ENCODE measurements at places on chromosomes 1 and 21.

DNA sequence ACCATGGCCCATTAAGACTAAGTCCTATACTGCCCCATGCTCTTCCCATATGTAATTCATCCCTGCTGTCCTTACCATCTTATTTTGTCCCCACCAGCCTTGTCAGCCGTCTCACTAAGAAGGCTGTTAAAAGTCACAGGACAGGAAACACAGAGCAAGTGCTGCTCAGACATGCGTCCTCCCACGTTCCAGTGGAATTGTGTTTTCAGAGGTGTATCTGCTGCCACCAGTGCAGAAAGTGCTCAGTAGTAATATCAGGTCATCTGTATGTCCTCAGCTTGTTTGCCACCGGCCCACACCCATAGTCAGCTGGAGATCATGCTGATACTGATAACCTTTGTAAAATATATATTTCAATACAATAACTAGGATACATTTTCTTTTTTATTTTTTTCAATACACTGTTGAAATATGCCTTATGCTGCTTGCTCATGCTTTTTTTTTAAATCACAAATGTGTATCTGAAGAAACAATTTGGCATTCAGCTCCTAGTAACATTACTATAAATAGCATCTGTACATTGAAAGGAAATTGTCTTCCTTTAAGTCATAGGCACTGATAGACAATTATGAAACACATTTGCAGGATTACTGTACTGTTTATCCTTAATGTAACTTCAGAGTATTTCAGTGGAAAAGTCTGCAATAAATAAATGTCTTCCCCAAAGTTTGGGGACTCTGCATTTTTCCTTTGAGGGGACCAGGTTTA lies 156.9 kb downstream of the EDEM3 start:
- H3K4me3 ChIP-seq, result no peak overlapping the region
- H3K27ac ChIP-seq, result no peak overlapping the region
- peaks cover 9% of the 10 kb centered on the region for H3K4me1 ChIP-seq
- no peaks in the 10 kb centered on the region for H3K36me3 ChIP-seq

DNA sequence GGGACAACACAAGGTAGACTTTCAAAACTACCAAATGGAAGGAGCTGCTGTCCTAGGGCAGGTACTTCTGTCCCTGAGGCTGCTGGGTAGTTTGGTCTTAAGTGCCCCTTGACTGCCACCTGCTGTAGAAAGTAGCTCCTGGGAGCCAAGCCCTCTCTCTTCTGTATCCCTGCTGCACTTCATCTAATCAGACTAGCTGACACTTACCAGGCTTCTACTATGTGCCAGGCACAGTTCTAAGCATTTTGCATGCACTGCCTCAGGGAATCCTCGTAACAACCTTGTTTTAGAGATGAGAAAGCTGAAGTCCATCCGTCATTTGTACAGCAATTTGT lies 15.9 kb upstream of the SRSF4 start:
- no peak overlapping the region for H3K27ac ChIP-seq
- H3K4me3 ChIP-seq, result no peak overlapping the region
- H3K4me1 ChIP-seq, result peaks cover 9% of the 10 kb centered on the region
- no peak for DNase-seq
- H3K36me3 ChIP-seq, result no peaks in the 10 kb centered on the region
- H3K27me3 ChIP-seq, result no peaks in the 10 kb centered on the region

DNA sequence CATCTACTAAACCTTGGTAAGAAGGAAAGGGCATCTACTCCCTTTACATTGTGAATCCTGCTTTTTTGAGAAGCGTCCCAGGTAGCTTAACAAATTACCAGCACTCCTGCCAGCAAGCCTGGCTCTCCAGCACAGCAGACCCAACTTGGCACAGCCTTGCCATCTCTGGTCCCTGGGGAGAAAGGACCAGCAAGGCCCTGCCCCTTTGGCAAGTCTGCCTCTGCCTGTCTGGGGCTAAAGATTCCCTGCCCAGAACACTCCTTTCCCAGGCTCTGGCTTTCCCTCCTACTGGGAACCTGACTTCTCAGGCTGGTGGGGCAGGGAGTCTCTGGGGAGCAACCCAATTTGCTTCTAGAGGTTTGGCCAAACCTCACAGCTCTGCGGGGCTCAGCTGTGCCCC lies 68.5 kb downstream of the ATP2B4 start:
- no peaks in the 10 kb centered on the region for H3K27me3 ChIP-seq
- H3K4me1 ChIP-seq, result peaks cover 72% of the 10 kb centered on the region
- H3K36me3 ChIP-seq, result peaks cover 8% of the 10 kb centered on the region
- H3K4me3 ChIP-seq, result no peak overlapping the region
- DNase-seq, result no peak
- H3K27ac ChIP-seq, result peak overlapping the region; percentile 85

GRCh38 chr1:29628190-29628589 lies 391.9 kb downstream of the PTPRU start:
- H3K27me3 ChIP-seq, result peaks cover 24% of the 10 kb centered on the region
- no peak overlapping the region for H3K27ac ChIP-seq
- DNase-seq, result no peak
- H3K4me1 ChIP-seq, result no peaks in the 10 kb centered on the region
- no peak overlapping the region for H3K4me3 ChIP-seq
- H3K36me3 ChIP-seq, result no peaks in the 10 kb centered on the region

DNA sequence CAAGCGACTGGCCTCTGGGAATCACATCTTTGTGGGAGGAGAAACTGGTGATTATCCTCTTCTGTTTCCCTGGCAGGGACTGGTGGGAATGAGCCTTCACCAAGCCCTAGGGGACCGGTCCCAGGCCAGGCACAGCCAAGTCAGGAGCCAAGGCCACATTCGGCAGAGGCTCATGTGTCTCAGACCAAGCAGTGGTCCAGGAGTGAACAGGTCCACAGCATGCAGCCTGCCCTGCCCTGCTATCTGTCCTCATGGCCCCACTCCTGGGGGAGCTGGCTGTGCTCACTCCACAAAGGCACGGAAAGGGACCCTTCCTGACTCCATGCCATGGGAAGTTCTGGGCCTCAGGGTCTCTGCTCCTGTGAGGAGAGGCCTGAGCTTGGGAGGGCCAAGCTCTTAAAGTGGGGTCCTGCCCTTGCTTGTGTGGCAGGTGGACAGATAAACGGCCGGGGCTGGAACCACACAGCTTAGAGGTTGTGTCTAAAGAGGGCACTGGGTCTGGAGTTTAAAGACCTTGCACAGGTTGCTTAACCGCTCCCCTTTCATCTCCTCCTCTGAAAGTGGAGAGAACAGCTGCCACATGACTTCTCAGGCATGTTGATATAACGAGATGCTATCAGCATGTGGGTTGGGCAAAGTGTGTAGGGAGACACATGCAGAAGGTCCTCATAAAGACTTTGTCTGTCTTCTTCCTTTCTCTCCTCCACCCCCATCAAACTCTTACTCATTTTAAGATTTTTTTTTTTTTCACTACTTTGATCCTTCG lies 57.5 kb downstream of the CASQ2 start:
- no peak overlapping the region for H3K4me3 ChIP-seq
- no peak for DNase-seq
- H3K36me3 ChIP-seq, result no peaks in the 10 kb centered on the region
- H3K27me3 ChIP-seq, result no peaks in the 10 kb centered on the region
- H3K27ac ChIP-seq, result peak overlapping the region; percentile 1

DNA sequence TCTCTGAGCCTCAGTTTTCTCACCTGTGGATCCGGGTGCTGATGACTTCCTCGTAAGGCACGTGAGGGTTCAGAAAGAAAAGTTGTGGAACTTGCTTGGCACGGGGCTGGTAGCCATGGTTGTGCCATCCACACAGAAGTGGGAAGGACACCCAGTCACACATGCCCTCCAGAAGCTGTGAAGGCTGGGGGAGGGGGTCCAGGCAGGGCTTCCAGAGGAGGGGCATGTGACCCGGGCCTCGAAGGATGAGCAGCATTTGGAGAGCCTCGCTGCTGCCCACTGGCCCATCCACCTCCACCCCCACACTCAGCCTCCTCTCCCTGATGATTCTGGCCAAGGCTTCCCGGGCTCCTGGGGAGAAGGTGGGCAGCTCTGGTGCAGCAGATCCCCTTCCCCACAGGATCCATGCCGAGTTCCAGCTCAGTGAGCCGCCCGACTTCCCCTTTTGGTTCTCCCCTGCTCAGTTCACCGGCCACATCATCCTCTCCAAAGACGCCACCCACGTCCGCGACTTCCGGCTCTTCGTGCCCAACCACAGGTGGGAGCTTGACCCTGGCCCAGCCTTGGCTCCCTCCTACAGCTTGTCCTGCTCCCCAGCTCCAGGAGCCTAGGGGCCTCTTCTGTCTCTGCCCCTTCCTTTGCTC lies 9.4 kb downstream of the SELENON start:
- peaks cover 43% of the 10 kb centered on the region for H3K4me1 ChIP-seq
- H3K27me3 ChIP-seq, result no peaks in the 10 kb centered on the region
- H3K27ac ChIP-seq, result no peak overlapping the region
- DNase-seq, result no peak
